ENCODE measurements at places on chromosomes 16 and 17. TPM values are rescaled to one million over a fixed set of nuclear protein-coding genes. Genes with fewer than 3 reads are reported as not detected.

Gene CSH1
- total RNA-seq: not detected

DNA sequence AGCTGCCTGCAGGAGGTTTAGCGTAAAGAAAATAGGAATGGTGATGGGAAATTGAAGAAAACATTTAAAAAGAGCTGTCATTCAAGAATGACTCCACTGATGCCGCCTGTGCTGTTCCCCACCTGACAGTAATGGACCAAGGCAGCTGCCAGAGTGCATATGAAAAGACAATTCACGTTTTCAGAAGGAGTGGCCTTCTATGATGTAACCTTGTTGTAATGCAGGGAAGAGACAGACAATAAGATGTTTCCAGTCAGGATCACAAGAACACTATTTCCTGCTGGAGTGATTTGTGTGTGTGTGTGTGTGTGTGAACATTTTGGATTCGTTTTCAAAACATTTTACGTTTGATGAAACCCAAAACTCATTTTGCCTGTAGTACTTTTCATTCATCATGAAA lies 203.7 kb downstream of the LGALS9B start:
- DNase-seq: no peak

Gene BAIAP3
- 0.12 TPM for total RNA-seq

DNA sequence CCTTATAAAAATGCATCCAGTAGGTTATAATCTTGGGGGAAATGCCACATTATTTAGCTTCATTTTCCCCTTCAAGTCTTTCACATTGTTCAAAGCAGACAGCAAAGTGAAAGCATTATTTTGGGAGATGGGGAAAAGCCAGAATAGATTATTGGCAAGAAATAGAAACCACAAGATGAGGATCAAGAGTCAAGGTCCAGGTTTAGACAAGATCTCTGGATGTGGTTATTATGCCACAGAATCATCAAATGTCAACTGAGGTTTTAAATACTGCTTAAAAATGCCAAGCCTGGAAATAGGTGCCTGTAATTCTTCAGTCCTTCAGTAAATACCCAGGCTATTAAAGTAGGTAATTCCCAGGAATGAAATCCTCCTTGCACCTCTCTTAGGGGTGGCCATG lies 65.1 kb upstream of the ALOX12 start:
- no peak for DNase-seq

- no peak for DNase-seq
Measured at GRCh38 chr16:48323783-48324775, 61.1 kb downstream of the SIAH1 start.

DNA sequence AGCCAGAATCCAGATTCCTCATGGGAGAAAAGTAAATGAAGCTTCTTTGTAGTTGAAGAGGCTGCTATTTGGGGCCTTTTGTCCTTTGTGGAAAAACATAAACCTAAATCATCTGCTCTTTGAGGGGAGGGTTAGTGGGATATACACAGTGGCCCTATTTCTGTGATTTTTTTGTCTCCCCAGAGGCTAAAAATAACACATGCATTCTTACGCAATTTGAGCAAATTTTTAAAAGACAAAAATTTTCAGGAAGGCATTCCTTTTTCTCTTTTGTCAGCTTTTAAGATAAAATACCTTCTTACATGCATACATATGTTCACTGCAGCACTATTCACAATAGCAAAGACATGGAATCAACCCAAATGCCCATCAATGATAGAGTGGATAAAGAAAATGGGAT lies 165.5 kb downstream of the AXIN2 start:
- DNase-seq: no peak

DNA sequence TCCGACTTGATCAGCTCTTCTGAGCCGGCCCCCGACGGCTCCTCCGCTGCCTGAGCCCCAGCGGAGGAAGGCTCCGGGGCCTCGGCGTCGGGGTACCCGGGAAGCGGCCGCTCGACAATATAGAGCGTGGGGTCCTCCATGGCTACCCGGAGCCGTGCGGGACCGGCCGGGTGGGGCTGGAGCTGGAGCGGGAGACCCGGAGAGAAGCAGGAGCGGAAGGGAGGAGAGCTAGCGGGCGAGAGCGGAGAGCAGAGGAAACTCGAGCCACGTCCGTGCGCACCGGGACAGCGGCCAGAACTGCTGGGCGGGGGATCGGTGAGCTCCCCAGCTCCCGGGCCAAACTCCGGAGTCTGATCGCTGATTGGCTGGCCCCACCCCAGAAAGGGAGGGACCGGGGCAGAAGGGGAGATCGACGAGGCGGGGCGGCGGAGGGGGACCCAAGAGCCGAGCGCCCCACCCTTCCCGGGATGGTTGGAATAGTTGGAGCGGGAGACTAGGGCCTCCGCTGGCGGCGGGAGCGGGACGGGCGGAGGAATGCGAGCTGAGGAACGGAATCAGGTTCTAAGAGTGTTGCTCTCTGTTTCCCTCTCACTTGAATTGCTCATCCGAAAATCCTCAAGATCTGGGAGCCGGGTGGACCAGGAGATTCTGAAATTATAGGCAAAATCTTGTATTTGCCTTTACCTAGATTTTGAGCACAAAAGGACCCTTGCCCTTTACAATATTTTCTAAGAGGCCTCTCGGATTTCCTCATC lies at the start of gene CAVIN1:
TSS of gene CAVIN1 (minus strand) at position 299 of the 755 bp plus-strand sequence. CDS start at position 140, 159 bp downstream.
- DNase-seq: peak; percentile 23

GRCh38 chr17:63646488-63646806 lies 24.2 kb downstream of the MAP3K3 start:
- DNase-seq: no peak

GRCh38 chr17:65360961-65361552 lies 200.4 kb downstream of the AXIN2 start:
- no peak for DNase-seq

DNA sequence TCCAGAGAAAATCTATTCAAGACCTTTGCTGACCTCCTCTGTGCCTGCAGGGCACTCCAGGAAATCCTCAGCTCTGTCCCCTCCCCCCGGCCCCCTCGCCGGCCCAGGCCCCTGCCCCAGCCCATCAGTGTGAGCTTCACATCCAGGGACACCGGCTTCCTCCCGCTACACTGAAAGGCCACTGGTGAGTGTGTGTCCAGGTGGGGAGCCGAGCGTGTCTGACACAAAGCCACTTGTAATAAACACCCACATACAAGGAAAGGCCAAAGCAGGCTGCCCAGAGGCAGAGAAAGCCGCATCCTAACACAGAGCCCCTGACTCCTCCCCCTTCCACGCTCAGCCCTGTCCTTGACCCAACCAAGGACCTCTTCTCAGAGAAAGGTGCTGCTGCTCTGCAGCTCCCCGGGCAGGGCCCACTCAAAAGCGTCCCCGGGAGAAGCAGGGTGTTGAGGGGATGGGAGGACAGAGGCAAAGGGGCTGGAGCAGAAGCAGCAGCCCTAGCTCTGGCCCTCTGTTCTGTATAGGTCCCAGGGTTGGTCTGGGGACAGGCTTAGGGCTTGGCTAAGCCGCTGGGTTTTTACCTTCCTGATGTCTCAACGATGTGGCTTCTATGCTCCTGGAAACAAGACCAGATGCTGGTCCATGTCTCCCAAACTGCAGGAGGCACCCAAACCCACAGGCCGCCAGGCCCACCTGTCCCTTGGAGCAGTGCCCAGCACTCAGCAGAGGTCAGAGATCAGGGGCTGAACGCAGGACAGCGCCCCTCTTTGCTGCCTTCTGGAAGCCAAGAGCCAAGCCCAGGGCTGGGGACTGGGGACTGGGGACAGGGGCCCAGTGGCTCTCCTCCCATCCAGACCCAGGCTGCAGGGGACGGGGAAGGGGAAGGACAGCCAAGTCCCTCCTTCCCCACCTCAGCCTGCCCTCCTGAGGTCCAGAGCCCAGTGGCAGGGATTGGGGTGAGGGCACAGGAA lies 15.3 kb downstream of the MNT start:
- no peak for DNase-seq

Gene KRT15
- total RNA-seq: not detected

GRCh38 chr17:61218438-61218837 lies 181.2 kb upstream of the TBX2 start:
- no peak for DNase-seq

- DNase-seq: no peak
Measured at GRCh38 chr17:50221864-50222545, 20.6 kb upstream of the COL1A1 start.

Gene KCNJ16
- not detected for total RNA-seq

DNA sequence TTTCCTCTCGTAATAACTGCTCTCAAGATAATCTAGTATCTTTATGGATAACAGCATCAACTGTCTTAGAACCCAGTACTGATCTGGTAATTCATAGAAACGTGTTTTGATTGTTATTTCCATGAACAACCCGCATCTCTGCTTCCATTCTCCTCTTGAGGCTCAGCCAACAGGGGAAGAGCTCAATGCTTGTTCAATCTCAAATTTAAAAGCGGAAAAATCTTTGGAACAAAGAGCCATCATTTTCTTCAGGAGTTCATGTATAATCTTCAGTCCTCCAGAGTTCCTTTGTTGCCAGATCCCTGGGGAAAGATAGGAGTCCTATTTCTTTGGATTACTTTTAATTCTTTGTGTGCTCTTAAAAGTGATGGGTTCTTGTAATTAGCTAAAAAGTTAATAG lies 319.9 kb downstream of the GRIN2A start:
- DNase-seq: no peak

GRCh38 chr16:27195076-27195741 lies 8.1 kb upstream of the KDM8 start:
- DNase-seq: no peak

Gene SLC5A10
- total RNA-seq: not detected

GRCh38 chr17:72077326-72077960 lies 43.4 kb upstream of the SOX9 start:
- DNase-seq: no peak

Gene KRT10
- 48.6 TPM for total RNA-seq

Gene HOXB5
- total RNA-seq: not detected

DNA sequence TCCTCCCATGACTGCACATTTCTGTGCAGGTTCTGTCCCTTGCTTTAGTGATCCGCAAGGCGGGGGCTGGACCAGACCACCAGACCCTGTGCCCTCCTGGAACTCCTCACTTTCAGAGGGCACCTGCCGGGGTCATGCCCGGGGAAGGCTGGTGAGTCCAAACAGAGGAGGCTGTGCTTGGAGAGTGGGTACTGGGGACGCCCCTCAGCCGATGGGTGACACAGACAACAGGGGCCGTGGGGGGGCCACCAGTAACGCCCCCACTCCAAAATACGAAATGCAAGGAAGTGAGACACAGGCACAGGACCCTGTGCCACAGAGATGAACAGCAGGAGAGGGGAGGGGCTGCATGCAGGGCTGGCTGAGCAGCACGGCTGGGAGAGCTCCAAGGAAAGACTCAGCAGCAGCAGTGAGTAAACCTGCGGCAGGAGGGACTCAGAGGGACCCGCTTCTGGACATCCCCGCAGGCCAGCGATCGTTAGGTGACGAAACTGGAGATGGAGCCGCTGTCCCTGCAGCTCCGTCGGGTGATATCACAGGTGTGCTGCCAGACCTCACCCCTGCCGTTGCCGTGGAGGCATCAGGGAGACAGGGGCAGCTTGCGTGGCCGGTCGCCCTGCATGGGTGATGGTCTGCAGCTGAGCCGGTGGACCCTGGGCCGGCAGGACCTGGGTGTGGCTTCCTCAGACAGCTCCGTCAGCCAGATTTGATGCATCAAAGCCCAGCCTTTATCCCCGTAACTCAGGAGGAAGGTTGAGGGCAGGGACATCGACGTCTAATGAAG lies 71.2 kb upstream of the GNG13 start:
- DNase-seq: no peak

Gene NUBP1
- total RNA-seq: 24.3 TPM

Gene DYNLRB2
- total RNA-seq: 0.50 TPM

Gene KRT25
- not detected for total RNA-seq

- no peak for DNase-seq
Measured at GRCh38 chr16:1026784-1027500, 45.4 kb downstream of the SOX8 start.

DNA sequence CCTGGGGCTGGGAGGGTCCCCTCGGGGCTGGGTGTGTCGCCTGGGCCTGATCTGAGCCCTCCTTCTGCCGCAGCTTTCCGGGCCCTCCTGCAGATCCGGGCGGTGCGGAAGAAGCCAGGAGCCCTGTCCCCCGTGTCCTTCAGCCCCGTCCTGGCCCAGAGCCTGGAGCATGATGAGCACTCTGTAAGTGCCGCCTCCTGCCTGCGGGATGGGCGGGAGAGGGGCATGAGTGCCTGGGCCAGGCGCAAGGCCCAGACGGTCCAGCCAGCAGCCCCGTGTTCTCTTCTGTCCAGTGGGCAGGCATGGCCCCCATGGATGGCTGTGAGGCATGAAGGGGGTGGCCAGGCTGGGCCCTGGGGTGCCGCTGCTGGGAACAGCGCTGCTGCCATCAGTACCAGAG lies 16.0 kb upstream of the NUDT16L1 start:
- DNase-seq: no peak

- DNase-seq: no peak
Measured at GRCh38 chr17:4214157-4214556, 49.6 kb downstream of the ANKFY1 start.

Gene DYNC1LI2
- total RNA-seq: 41.1 TPM

- no peak for DNase-seq
Measured at GRCh38 chr16:69626256-69626655, 60.5 kb downstream of the NFAT5 start.

Gene TMC8
- 133 TPM for total RNA-seq

- DNase-seq: no peak
Measured at GRCh38 chr16:89801800-89802199, 14.6 kb downstream of the FANCA start.

- DNase-seq: no peak
Measured at GRCh38 chr17:28707339-28707720, 4.4 kb downstream of the PROCA1 start.

GRCh38 chr17:76993651-76994050 lies 125.4 kb downstream of the MGAT5B start:
- no peak for DNase-seq

DNA sequence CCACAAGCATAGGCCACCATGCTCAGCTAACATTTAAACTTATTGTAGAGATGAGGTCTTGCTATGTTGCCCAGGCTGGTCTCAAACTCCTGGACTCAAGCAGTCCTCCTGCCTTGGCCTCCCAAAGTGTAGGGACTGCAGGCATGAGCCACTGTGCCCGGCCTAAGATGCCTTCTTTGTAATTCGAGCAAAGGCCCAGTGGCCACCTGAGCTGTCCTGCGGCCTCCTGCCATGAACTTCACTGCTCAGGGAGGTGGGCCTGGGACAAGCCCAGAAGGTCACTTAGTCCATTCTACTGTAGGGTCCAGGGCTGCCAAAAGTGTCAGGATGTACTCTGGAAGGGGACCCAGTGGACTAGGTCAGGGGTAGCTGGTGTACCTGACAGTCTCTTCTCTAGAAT lies 30.5 kb downstream of the DHX38 start:
- no peak for DNase-seq

Gene UBE2G1
- total RNA-seq: 63.9 TPM

Gene P4HB
- 395 TPM for total RNA-seq

DNA sequence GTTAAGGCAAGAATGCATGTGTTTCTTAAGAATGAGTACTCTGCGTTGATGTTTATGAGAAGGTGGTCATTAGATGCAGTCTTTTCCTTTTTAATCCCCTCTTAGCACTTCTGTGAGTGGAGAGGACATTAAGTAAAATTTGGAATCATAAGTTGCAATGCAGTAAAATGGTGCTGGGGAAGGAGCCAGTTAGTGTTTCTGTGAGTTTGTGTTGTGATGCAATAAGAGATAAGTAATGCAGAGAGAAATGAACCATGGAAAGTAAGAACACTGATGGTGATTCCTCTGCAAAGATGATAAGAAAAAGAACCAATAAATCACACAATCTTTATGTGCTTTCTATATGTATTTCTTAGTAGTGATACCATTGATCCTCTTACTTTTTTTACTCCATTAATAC lies 20.0 kb downstream of the ABHD15 start:
- DNase-seq: no peak

All from activated naive CD8-positive, alpha-beta T cell treated with anti-CD3 and anti-CD28 coated beads for 36 hours (primary cell).